ENCODE measurements at places on chromosomes 2 and 18.

- no peak for DNase-seq
Measured at GRCh38 chr2:66753660-66754059, 318.7 kb downstream of the MEIS1 start.

- DNase-seq, result no peak
Measured at GRCh38 chr2:205002390-205002789, 457.1 kb downstream of the PARD3B start.

GRCh38 chr2:207008105-207008990 lies 69.0 kb downstream of the CPO start:
- peak; percentile 9 for DNase-seq

- DNase-seq, result no peak
Measured at GRCh38 chr18:48655508-48655907, 116.7 kb downstream of the CTIF start.

GRCh38 chr2:28457237-28457636 lies 38.6 kb upstream of the PLB1 start:
- DNase-seq, result no peak

GRCh38 chr2:21694079-21694878 lies 570.5 kb downstream of the TDRD15 start:
- no peak for DNase-seq

- DNase-seq, result no peak
Measured at GRCh38 chr2:106012001-106012590, 182.0 kb downstream of the UXS1 start.

DNA sequence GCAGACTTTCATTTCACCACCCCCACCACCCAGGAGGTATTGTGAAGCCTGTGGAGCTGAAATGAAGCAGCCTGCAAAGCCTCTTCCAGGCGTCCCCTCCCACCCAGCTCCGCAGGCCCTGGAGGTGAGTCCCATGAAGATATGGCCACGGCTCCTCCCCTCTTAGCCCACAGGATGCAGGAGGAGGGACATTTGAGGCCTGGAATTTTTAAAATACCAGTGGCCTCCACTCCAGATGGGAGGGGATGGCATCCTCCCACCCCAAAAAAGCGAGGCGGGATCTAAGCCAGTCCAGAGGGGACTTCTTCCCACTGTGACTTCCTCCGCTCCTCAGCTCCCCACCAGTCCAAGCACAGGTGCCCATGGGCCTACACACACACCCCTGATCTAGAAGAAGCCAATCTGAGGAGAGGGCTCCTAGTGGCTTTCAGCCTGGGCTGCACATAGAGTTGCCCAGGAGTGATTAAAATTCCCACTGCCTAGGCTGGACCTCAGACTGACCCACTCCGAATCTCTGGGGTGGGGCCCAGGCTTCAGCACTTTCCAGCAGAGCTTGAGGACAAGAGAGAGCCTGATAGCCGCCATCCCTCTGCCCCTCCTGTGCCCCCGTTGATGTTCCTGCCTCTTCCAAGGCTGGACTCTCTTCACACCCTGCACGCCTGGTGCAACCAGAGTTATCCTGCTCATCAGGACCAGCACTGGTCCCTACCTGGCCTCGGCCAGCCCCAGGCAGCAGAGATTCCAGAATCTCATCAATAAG lies 206.9 kb downstream of the TNS1 start:
- DNase-seq, result no peak

- no peak for DNase-seq
Measured at GRCh38 chr2:136019306-136019705, 33.9 kb upstream of the DARS1 start.

DNA sequence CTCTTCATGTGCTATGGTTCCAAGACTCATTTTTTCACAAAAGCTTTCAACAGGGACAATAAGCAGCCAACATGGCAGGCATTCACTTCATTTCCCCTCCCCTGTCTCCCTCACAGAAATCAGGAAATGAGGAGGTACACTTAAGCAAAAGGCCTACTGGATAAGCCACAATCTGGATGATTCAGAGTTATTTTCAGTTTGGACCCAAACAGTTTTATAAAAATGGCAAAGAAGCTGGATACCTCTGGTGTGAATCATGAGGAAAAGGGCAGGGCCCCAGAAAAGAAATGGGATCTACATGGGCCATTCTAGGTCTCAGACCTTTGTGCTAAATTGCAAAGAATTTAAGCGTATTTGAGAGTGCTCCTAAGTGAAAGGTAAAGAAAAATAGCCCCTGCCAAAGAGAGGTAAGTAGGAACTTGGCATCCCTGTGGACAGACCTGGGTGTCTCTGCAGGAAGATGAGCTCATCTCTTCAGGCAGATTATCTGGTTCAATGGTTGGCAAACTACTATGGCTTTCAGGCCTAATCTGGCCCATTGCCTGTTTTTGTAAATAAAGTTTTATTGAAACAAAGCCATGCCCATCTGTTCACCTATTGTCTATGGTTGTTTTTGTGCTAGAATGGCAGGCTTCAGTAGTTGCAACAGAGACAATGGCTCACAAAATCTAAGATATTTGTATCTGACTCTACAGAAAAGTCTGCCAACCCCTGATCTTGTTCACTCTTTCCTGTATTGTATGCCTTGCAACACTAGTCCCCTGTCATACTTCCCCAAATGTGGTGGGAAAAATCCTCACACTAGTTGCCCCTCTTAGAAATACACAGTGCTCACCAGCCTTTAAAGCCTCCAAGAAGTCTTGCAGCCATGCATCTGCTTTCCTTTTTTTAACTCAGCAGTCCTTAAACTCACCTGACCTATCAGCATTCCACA lies 315.0 kb downstream of the ALK start:
- DNase-seq, result no peak

DNA sequence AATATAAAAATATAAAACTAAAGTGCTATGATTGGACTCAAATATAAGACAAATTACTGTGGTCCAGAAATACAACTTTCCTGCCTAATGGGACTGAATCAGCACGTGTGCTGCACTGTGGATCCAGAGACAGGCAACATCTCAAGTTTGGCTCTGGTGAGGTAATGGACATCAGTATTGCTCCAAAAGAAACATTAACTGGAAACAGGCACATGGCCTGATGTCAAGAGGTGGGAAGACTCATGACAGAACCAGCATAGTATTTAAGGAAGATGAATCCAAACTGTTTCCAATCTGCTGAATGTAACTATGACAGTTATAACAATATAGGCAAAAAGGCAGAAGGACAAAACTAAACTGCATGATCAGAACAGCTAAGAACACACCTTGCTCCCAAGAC lies 354.6 kb downstream of the FSIP2 start:
- no peak for DNase-seq
